Metanephros (tissue), 2 donors: ENCODE measurements at places on chromosomes 2 and 18. TPM values are rescaled to one million over a fixed set of nuclear protein-coding genes. Genes with fewer than 3 reads are reported as not detected.

The MSH2 gene
- total RNA-seq: 45.8 TPM

The REG3A gene
- total RNA-seq: not detected

The NMUR1 gene
- total RNA-seq: 1.3 TPM

The AQP12B gene
- total RNA-seq: 0.58 TPM

The L3MBTL4 gene
- total RNA-seq: 10.7 TPM

The GALNT14 gene
- total RNA-seq: 31.4 TPM

The HRH4 gene
- total RNA-seq: 0.23 TPM

The TMEM247 gene
- not detected for total RNA-seq

The KANSL1L gene
- total RNA-seq: 86.6 TPM

The ZBTB14 gene
- 12.6 TPM for total RNA-seq

The MDH1B gene
- total RNA-seq: 7.0 TPM

The PTPRN gene
- total RNA-seq: 0.88 TPM

The RASGRP3 gene
- total RNA-seq: 36.8 TPM

The ZSWIM2 gene
- total RNA-seq: not detected

The SNORC gene
- total RNA-seq: 0.93 TPM

The ACAA2 gene
- 65.8 TPM for total RNA-seq

The WNT10A gene
- total RNA-seq: 2.0 TPM

The GPR35 gene
- total RNA-seq: 2.5 TPM

The FEV gene
- 1.3 TPM for total RNA-seq

The DUSP2 gene
- total RNA-seq: 15.6 TPM

The MARCHF4 gene
- 0.06 TPM for total RNA-seq

The HOXD1 gene
- 5.5 TPM for total RNA-seq

The GPR75 gene
- 1.6 TPM for total RNA-seq

The VWA3B gene
- total RNA-seq: 0.18 TPM
